Cardiac fibroblast (primary cell): ENCODE measurements at places on chromosomes 7 and 10.
A peak's percentile ranks its signal among the peaks of the same experiment; 100 is the strongest.

DNA sequence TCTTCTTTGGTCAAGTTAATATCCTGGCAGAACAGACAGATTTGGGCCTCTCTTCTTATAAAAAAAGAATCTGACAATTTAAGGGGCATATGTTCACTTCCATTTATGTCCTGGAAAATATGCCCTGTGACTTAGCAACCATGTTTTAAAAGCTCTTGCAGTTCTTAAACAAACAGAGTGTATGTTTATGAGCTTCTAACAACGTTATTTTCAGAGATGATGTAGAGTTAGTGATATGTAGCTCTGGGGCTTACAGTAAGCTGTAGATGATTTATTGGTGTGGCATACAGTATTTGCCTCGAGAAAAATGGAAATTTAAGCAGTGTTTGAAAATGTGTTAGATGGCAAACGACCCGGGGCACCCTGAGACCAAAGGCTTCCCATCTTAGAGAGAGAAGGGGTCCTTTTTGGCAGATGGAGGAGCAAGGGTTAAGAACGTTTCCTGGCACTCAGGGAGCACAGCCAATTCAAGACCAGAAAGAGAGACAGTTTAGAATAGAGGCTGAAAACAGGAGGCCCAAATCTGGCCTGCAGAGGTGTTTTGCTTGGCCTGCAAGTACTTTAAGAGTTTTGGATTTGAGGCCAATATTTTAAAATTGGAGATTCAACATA is 397.5 kb downstream of the KCNMA1 start:
- no peak for DNase-seq

GRCh38 chr10:91464500-91464899 is 54.4 kb downstream of the HECTD2 start:
- no peak for DNase-seq

GRCh38 chr7:71377469-71377868 is 245.5 kb downstream of the GALNT17 start:
- no peak for DNase-seq

- peak; percentile 98 for DNase-seq
Observed at GRCh38 chr10:6721480-6721879, 141.4 kb upstream of the PRKCQ start.

GRCh38 chr10:124323111-124323725 is 95.5 kb downstream of the OAT start:
- DNase-seq = no peak

- no peak for DNase-seq
Observed at GRCh38 chr10:113127901-113128283, 177.8 kb downstream of the TCF7L2 start.

GRCh38 chr7:3914051-3914775 is 613.2 kb downstream of the SDK1 start:
- no peak for DNase-seq

- DNase-seq = no peak
Observed at GRCh38 chr7:1321411-1322239, 89.0 kb downstream of the UNCX start.
